ENCODE measurements at places on chromosomes 6 and 20.

DNA sequence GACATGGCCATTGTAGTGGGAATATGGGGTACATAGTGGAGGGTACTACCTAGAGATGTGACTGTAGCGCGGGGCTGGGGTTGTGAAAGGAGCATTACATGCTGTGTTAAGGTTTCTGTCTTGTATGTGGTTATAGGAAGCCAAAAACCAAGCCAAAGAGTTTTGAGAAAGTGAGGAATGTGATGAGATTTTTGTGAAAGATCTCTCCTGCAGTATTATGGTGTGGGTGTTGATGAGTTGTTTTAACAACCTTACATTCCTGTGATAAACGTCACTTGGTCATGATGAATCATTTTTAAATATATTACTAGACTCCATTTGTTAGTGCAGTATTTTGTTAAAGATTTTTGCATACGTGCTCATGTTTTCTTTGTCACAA, 48.9 kb downstream of the ZFAND3 start:
- no peak for DNase-seq

DNA sequence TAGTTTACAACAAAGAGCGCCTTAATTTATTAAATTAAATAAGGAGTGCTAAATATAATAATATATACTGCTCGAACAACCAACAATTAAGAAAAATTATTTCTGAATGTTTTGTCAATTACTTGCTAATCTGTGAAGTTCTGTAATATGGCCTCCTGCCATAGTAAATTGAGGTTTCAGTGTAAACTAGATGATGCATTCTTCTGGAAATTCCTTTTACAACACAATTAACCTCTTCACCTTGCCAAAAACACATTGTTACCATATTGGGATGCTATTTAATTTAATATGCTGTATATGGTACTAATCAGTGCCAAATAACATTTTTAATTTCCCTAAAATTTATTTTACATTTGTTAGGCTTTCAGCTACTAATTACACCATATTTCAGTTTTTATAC, 808.4 kb upstream of the CITED2 start:
- DNase-seq = no peak

GRCh38 chr20:62745952-62746288, 37.3 kb downstream of the NTSR1 start:
- DNase-seq = no peak

GRCh38 chr6:131949620-131949908, 1.6 kb downstream of the CCN2 start:
- DNase-seq = no peak

GRCh38 chr20:12372557-12372956, 454.9 kb downstream of the BTBD3 start:
- DNase-seq = no peak

- peak; percentile 20 for DNase-seq
Observed at GRCh38 chr6:5670811-5671561, 335.7 kb downstream of the NRN1 start.

DNA sequence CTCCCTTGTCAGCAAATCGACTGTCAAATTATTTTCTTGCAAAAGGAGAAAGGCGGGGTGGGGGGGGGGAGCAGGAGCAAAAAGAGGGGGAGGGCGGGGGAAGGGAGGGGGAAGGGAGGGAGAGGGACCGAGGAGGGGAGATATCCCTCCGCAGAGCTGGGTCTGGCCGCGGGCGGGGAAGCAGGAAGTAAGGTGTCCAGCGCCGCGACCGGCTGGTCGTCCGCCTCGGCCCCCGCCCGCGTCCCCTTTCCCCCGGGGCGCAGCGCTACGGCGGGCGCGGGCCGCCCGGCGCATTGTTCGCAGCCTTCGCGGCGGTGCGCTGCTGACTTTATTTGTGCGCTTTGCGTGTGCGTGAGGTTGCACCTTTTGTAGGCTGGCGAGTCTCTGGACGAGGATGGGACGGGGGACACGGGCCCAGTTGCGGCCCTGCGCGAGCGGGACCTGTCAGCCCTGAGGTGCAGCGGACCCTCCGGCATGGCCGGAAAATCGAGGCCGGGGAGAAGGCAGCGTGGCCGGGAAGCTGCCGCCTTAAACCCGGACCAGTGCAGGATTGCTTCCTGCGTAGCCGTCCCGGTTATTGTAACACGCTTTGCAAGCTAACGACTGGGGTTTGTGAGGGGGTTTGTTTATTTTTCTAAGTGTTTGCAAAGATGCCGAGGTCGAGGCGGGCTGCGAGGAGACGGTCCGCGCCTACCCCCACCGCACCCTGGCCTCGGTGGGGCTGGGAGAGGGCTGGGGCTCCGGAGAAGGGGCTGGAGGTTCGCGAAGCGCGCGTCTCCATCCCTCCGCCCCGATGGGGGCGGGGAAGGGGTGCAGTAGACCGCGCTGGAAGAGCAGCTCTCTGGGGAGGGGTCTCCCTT, 675 bp upstream of the TRERF1 start:
- peak; percentile 57 for DNase-seq

DNA sequence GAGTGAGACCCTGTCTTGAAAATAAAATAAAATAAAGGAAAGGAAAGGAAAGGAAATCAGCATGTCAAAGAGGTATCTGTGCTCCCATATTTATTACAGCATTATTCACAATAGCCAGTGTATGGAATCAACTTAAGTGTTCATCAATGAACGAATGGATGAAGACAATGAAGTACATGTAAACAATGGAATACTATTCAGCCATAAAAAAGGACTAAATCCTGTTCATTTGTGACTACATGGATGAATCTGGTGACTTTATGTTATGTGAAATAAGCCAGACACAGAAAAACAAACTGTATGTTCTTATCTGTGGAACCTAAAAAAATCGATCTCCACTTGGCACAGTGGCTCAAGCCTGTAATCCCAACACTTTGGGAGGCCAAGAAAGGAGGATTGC, 28.0 kb upstream of the TOP1 start:
- DNase-seq = no peak

DNA sequence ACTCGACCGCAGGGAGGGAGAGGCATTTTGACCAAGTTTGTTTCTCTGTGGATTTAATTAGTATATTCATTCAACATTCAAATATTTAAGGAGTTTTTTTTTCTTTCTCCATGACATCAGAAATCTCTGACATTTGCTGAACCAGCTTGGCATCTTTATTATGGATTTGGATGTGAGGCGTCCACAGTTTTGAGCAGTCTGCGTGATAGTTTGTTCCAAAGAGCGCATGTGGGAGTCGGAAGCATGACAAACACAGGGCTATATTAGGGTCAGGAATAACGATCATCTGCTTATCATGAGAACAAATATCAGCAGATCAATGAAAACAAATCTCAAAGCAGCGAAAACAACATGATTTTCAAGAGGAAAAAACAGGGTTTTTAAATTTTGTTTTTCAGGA, 373.2 kb downstream of the CDH4 start:
- DNase-seq = no peak

GRCh38 chr6:127191716-127192115, 73.2 kb downstream of the RSPO3 start:
- no peak for DNase-seq

DNA sequence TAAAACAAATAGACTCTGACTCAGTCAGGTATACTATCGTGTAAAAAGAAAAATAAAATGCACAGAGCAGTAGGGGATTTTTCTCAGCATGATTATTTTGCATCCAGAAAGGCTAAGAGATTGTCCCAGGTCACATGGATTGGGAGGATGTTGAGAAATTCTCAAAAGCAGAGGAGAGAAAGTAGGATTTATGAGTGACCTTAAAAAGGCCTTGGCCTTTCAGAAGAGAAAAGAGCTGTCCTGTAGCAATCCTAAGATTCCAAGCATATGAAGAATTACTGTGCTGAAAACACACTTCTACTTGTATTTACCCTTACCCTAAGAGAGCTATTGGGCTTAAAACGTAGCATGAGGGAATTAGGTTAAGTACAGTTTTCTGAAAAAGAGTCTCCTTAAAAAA, 149.7 kb upstream of the ENPP5 start:
- no peak for DNase-seq

DNA sequence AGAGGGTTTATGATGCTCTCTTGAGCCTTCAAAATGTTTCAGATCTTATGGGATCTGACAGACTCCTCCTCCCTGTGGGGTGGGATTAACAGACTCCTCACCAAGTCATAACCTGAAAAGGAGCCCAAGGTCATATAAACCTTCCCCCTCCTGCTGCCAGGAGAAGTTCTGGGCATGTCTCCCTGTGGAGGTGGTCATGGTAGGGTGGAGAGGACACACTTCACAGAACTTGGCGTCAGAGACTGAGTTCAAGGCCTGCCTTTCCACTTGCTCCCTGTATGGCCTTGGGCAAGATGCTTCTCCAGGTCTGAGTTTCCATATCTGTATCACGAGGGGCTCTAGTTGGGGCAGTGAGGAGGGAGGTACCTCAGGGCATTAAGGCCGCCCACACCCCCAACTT, 32.4 kb upstream of the AAR2 start:
- no peak for DNase-seq

DNA sequence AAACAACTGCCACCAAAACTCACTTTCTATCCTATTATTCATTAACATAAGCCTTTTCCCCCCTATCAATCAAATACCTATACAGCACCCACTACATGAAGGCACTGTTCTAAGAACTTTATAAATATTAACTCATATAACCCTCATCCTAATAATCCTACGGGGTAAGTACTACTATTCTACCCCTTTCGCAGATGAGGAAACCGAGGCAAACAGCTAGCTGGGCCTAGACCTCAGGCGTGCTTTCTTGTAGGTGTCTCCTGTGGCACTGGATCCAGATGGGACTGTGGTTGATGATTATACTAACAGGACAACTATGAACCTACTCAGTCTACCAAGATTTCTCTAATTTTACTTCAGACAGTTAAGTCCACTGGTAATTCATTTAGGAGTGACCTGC, 131.6 kb downstream of the ZMYND8 start:
- no peak for DNase-seq

DNA sequence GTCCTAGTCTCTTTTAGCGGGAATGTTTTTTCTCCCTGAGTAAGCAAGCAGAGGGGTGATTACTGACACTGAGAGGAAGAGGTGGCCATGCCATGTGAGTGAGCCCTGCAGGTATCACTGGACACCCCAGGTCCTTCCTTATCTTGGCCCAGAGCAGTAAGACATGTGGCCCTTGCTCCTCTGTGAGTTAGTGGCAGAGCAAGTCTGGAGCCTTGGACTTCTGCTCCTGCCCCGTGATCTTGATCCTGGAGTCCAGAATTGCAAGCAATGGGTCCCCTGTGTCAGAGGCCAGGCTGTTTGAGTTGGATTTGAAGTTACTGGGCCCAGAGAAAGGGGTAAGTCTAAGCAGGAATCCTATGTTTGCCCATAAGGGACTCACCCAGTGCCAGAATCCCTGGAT, 92.1 kb upstream of the EMILIN3 start:
- no peak for DNase-seq

GRCh38 chr20:19913349-19913748, 103.8 kb upstream of the NAA20 start:
- no peak for DNase-seq

DNA sequence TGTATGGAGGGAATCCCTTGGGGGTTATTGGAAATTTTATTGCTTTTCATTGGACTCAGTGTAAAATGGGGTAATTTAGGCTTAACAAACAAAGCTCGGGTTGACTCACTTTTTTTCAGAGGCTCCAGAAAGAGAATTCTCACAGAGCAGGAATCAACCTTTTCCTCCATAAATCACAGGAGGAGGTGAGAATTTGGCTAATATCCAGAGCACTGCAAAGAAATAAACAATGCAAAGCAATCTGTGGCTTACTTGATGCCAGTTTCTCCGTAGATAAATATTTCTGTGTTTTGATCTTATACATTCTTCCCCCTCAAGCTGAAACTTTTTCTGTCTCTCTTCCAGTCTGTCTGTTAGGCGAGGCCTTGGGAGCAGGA, 176.6 kb downstream of the TSHZ2 start:
- DNase-seq = no peak

- DNase-seq = no peak
Observed at GRCh38 chr6:153392156-153392555, 261.1 kb upstream of the RGS17 start.

DNA sequence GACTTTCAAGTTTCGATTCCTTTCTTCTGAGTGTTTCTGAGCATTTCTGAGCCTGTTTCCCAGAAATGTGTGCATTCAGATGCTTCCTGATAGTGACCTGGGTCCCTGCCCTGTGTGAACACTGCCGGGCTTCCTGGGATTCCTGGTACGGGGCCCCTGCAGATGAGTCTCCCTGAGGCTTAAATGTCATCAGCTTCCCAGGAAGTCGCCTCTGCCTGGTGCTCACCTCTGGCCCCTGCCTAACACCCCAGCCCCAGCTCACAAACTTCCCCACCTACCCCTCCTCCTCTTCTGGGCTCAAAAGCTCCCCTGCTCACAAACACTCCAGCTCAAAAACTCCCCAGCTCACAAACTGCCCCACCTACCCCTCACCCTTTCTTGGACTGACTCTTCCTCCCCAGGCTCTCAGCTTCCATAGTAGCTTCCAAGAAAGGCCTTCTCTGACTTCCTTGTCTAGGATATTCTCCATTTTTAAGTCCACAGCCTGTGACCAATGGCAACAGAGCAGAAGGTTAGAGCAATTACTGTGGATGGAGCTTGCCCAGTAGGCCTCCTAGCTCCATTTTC, 42.0 kb downstream of the TGM2 start:
- DNase-seq = no peak

- peak; percentile 9 for DNase-seq
Observed at GRCh38 chr6:146950351-146950835, 253.8 kb upstream of the STXBP5 start.

DNA sequence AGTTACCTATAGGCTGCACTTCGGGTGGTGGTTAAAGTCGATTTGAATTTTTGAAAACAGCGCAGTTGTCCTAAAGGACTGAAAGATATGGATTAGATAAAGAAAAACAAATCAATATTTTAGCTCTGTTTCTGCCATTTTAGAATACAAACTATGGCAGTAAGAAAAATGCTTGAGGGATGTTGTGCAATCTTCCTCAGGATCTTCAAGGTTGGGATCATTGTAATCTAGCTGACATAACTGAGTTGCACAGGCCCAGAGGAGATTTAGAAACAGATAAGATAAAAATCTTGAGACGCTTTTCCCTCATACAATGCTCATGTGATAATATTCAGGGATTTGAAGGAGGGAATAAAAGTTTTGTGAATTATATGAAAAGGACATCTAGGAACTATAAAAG, 926 bp downstream of the PEX3 start:
- no peak for DNase-seq

Data from CD4-positive, alpha-beta memory T cell (primary cell).